HAP-1 (cell line): ENCODE measurements at places on chromosomes 12 and 14.

DNA sequence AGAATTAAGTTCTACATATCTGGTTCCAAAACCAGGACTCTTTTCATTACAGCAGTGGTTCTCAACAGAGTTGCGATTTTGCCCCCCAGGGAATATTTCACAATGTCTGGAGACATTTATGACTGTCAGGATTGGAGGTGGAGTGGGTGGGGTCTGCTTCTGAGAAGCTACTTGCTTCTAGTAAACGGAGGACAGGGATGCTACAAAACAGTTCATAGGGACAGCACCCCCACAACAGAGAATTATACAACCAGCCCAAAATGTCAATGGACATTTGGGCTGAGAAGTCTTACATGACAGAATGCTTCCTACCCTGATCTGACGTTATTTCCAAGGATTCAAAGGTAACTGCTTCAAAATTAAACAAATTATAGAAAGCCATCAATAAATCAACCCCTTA is 739 bp upstream of the SPATA7 start:
- no peak for DNase-seq

- no peak for DNase-seq
These were observed 16.5 kb downstream of the JAG2 start for GRCh38 chr14:105151838-105152793.

- peak; percentile 82 for DNase-seq
These were observed 54.6 kb downstream of the NUAK1 start for GRCh38 chr12:106084014-106084671.

GRCh38 chr12:120979220-120979861 is 998 bp downstream of the HNF1A start:
- no peak for DNase-seq

DNA sequence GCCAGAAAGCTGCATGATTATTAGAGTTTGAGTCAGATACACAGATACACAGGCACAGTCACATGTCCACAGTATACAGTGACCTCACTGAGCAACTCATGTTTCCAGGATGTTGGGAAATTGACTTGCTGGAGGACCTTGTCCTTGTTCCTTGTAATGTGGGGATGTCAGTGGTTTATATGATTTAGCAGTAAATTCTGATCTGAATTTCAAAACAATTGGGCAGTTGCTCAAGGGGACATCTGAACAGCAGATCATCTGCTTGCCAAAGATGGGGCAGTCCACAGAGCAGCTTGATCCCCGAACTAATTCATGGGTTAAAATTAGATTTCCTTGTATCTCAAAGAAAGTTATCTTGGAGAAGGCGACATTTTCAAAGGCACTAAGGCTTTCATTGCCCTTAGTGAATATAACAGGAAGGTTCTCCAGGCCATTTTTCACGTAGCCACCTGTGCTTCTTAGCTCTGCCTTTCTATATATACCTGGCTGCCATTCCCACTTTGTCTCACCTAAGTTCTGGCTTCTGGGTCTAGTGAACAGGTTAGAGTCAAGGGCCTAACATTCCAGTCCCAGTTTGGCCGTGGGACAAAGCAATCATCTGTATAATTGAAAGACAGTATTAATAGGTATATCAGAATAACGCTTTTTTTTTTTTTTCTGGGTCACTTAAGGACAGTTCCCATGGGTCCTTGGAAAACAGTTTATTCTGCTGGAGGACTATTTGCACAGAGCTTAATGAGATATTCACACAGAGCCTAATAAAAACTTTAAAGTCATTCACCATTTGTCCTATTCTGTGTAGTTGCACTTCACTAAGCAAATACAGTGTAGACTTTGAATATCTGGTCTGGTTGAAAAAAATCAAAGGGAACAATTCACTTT is 64.9 kb upstream of the STRN3 start:
- DNase-seq, result peak; percentile 73

GRCh38 chr12:70691018-70691672 is 53.9 kb upstream of the PTPRB start:
- no peak for DNase-seq

- no peak for DNase-seq
These were observed 1100.6 kb downstream of the GALC start for GRCh38 chr14:86892152-86892956.

DNA sequence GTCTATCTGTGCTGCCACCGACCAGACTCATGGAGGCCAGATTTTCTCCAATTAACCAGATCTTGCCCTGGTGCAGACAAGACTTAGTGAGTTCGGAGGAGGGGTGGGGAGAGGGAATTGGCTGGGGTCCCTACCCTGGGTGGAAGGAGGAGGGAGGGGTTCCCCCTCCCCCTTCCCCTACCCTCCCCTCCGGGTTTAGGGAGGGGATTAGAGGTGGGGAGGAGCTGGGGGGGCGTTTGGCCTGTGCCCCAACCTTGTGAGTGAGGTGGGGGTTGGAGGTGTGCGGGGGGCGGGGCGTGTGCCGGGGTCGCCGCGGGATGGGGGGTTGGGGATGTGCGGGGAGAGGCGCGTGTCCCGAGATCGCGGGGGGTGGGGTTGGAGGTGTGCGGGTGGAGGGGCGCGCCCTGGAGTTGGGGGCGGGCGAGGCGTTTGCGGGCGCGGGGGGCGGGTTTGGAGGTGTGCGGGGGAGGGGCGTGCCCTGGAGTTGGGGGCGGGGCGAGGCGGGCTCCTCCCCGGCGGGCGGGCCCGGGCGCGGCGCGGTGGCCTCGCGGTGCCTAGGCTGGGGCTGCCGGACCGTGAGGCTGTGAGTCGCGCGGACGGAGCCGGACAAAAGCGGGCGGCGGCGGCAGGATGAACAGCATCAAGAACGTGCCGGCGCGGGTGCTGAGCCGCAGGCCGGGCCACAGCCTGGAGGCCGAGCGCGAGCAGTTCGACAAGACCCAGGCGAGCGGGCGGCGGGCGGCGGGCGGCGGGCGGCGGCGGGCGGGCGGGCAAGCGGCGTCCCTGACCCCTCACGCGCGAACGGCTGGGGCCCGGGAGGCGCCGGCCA is at the start of gene HIP1R:
Gene HIP1R (plus strand): TSS at position 537 of the 829 bp plus-strand sequence. CDS start 94 bp downstream, at position 631.
- peak; percentile 70 for DNase-seq

DNA sequence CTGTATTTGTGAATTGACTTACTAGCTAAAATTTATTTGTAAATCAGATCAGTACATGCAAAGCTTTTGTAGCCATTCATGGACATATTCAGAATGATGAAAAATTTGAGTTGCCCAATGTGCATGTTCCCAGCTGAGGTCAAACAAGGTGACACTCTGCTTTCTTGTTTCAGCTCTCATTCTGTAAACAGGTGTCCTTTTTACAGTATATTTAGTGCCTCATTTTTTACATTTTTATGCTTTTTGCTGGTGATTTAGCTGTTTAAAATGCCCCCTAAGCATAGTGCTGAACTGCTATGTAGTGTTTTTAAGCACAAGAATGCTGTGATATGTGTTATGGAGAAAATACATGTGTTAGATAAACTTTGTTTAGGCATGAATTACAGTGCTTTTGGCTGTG is 76.3 kb downstream of the MIA2 start:
- no peak for DNase-seq

DNA sequence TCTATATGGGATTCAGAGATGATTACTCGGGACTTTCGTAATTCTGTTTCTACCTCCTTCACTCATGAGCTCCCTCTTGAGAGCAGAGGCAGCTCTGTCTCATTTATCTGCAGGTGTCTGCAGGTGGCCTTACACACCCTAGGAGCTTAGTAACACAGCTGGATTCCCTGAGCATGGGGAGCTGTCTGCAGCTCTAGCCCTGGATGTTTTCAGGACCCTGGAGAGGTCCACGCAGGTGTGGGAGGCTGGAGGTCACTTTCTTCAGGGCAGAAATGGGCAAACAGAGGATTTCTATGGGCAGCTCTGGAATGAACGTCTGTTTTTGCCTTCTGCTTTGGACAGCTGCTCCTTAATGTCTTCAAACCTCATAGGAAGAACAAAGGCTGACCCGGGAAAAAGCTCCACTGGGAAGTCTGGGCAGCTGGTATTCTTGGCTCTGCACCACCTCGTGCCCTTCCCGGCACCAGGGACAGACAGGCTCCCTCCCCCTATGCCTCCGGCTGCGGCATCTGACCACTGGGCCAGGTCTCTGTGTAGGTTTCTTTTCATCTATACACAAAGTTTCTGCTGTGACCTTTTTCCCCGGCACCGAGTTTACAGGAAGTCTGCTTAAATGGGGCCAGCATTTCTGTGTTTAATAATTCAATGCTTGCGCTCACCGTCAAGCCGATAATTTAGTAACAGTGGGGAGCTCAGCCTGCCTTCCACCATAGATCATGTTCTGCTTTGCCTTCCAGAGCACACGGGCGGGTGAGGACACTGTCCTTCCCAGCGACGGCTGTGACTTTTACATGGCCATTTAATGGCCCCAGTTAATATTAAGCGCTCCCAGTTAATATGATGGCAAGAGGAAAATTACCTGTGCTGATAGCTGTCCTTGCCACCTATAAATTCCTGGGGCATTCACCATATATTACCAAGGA is 320.2 kb upstream of the SFSWAP start:
- DNase-seq, result no peak

DNA sequence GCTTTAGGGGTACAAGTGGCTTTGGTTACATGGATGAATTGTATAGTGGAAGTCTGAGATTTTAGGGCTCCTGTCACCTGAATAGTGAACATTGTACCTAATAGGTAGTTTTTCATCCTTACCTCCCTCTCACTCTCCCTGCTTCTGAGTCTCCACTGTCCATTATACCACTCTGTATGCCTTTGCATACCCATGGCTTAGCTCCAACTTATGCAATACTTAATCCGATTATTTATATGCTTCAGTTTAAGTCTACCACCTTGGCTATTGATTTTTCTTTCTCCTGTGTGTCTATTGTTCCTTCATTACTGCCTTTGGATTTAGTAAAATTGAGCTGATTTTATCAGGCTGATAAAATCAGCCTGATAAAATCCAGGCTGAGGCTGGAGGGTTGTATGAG is 30.5 kb upstream of the C12orf71 start:
- no peak for DNase-seq

- no peak for DNase-seq
These were observed 2.2 kb downstream of the ZBTB1 start for GRCh38 chr14:64506721-64507120.

- no peak for DNase-seq
These were observed 8.7 kb downstream of the RHOJ start for GRCh38 chr14:63212776-63213500.

- no peak for DNase-seq
These were observed 84.7 kb upstream of the LGR5 start for GRCh38 chr12:71354871-71355270.

DNA sequence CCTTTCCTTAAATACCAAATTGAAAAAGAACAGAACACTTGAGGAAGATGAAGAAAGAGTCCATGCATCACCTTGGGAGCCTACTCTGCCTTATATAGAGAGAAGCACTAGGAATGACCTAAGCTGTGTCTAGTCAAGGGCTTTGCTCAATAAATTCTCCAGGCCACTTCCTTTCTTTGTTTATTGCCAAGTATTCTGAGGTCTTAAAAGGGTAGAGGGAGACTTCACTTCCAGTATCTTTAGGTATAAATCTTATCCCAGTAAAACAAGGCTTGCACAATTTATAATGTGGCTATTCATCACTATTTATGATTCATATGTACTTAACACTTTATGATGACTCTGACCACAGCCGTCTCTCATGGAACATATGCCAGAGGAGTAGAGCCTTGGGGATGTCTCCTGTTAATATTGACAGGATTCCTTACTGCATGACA is 85.1 kb upstream of the ARHGAP5 start:
- DNase-seq, result no peak

DNA sequence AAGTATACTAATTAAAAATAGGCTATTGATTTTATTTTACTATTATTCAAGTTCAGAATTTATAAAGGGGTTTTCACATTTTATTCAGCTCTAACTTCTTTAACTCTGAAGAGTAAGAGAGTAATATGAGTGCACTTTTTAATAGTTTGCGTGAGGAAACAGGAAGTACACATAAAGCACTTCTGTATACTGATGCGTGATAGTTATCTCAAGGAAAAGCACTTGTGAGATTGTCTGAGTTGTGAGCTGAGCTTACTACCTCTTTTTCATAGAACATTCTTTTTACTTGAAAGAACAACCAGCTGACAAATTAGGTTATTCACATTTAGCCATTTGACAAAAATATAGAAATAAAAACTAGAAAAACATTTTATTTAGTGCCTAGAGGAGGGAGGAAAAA is 1.9 kb downstream of the RAD51AP1 start:
- no peak for DNase-seq

DNA sequence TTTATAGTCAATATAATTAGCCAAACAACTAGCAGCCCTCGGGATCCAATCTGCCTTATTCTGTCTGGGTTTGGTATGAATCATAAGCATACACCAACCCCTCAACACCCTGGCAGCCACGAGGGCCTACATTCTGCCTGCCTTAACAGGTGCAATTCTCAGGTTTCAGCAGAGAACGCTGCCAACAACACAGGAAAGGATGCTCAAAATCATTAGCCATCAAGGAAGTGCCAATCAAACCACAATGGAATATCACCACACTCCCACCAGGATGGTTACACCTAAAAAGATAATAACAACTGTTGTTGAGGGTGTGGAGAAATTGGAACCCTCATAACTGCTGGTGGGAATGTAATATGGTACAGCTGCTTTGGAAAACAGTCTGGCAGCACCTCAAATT is 122.8 kb downstream of the TTC7B start:
- no peak for DNase-seq

GRCh38 chr12:40262657-40263056 is 37.9 kb downstream of the LRRK2 start:
- no peak for DNase-seq

- no peak for DNase-seq
These were observed 110.6 kb upstream of the AMIGO2 start for GRCh38 chr12:47190271-47190750.

- no peak for DNase-seq
These were observed 326.8 kb downstream of the SYT1 start for GRCh38 chr12:79191391-79191790.

DNA sequence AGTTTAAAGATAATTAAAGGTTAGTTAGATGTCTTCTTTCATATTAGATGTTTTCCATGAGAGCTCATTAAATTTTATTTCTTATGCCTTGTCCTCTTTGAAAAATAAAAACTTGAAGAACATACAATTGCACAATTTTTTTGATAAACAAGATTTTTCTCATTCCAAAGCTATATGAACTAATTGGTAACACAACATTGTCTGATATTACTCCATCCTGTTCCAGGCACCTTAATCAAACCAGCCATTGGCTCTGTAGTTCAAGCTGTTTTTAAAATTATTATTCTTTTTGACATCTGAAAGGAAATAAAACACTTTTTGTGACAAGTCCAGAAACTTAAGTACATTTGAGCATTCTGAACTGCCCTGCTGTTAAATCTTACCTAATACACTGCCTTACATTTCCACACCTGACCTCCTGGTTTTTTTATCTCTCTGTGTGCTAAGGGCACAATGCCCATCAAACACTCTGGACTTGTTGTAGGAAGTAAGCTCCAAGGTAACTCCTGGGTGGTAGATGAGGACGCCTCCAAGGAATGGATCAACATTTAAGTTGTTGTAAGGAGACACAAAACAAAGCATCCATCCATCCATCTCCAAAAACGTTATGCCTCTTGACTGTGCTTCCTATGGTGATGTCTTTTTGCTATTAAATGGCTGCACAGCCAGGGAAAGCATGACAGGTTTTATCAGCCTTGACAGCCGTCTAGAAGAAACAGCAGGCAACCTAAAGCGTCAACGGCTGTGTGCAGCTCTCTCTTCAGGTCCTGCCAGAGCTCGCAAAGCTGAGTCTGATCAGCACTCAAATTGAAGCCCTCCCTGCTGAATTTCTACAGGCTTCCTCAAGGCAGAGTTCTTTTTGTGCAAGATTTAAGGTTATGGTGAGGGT is 449.9 kb upstream of the FLRT2 start:
- no peak for DNase-seq

GRCh38 chr12:51218607-51219161 is 822 bp upstream of the POU6F1 start:
- DNase-seq, result peak; percentile 16
